ENCODE measurements at places on chromosomes 3 and 15.

DNA sequence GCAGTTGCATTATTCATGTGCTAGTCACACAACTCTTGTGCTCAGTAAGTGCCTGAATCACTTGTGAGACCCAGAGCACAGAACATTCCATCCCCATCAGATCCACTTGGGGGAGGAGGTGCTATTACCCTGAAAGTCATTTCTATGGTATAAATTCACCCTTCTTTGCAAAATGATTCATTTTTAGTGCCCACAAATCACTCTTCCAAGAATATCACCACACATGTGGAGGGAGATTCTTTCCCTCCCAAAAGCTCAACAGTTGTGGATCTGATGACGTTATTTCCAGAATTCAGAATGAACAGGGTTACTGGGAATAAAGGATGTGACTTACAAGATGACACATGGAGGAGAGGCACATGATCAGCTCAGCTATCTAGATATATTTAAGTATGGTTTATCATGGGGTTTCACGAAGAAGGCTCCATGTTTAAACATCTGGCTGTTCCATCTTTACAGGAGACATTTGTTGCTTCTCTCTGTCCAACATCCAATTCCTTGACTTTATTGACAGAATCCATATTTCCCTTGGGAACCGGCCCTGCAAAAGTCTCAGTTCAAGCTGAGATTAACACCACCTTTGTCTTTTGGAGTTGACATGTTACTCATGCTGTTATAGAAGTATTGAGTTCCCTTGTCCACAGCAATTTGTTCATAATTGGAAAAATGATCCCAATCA, 214.2 kb upstream of the PROK2 start:
- no peak for DNase-seq

GRCh38 chr3:48352546-48352945, 19.1 kb upstream of the SPINK8 start:
- DNase-seq = no peak

- no peak for DNase-seq
Measured at GRCh38 chr15:22936577-22937472, 43.3 kb downstream of the CYFIP1 start.

DNA sequence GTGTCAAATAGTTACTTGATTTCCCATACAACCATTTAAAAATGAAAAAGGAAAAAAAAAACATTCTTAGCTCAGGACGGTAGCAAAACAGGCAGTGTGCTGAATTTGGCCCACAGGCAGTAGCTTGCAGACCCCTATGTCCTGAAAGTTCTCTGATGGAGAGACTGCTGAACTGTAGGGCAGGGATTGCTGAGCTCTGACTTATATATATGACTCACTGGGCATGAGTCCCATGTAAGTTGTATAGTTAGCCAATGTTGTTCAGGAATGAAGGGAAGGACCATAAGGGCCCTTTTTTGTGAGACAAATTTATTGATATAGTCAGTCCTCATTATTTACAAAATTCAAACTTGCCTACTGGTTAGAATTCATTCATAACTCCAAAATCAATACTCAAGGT, 36.9 kb upstream of the FRMD4B start:
- DNase-seq = no peak

GRCh38 chr15:100834731-100835130, 44.9 kb upstream of the ALDH1A3 start:
- DNase-seq = no peak

DNA sequence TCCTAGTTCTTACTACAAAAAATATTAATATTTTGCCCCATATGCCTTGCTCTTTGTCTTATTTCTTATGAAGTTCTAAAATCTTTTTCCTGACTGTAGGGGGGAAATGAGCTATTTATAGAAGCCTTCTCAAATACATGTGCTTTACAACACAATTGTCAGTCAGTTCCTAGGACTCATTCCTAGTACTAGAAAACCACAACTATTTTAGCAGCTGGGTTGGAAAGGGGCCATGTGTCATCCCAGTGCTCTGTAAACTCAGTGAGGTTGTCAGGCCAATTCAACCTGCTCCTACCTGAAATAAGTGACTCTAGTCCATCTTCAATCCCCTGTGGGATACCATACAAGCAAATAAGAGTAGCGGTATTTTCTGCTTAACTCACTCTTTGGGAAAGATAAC, 153.8 kb downstream of the ULK4 start:
- no peak for DNase-seq

Data from ecto neural progenitor cell (in vitro differentiated cells).